MCF 10A (cell line): ENCODE measurements at places on chromosomes 4 and X. TPM values are rescaled to one million over a fixed set of nuclear protein-coding genes. Genes with fewer than 3 reads are reported as not detected.

DNA sequence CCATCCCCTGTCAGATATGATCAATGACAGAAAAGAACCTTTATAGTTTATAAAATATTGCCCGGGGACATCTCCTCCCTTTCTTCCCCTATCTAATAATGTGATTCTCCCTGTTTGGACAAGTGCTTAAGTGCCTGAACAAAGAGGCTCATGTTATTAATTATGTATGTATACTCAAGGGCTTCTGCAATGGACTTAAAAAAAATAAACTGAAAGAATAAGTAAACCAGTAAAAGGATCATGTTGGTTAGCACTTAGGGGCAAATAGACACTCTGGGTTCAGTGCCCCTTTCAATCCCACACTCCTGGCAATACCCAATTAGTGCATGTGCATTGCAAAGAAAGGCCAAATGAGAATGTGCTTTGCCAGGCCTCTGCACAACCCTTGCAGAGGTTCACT, 30.7 kb upstream of the RPS6KA6 start:
- H3K4me1 ChIP-seq, result peaks cover 6% of the 10 kb centered on the region
- H3K4me3 ChIP-seq, result no peak overlapping the region
- H3K36me3 ChIP-seq, result no peaks in the 10 kb centered on the region

DNA sequence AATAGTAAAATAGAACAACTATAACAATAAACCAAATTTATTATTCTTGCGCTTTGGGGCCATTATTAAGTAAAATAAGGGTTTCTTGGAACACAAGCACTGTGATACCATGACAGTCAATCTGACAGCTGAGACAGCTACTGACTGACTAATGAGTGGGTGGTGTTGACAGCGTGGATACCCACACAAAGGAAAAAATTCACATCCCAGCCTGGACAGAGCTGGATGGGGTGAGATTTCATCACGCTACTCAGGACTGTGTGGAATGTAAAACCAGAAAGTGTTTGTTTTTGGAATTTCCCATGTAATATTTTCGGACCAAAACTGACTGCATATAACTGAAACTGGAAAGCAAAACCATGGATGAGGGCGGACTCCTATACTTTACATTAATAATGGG, 48.8 kb downstream of the IGFBP7 start:
- no peaks in the 10 kb centered on the region for H3K27me3 ChIP-seq
- no peak for DNase-seq
- no peak overlapping the region for H3K27ac ChIP-seq
- no peak overlapping the region for H3K4me3 ChIP-seq

DNA sequence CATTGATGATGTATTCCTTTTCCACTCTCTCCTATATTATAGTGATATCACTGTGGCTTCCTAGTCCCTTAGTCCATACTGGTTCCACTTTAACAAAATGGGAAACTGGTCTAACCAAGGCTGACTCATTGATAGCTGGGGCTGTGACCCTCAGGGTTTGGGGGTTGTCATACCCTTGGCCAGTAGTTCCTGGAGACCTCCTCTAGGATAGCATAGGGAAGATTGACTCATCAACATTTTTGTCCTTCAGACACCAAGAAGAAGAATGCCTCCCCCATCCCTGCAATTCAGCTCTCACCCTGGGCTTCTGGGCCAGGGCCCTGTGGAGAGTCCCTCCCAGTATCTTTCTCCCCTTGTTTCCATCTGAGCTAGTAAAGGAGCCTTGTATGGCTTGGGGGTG, 68.8 kb upstream of the PRPS1 start:
- peaks cover 71% of the 10 kb centered on the region for H3K27me3 ChIP-seq
- H3K27ac ChIP-seq, result no peak overlapping the region
- no peaks in the 10 kb centered on the region for H3K36me3 ChIP-seq
- H3K4me3 ChIP-seq, result no peak overlapping the region

DNA sequence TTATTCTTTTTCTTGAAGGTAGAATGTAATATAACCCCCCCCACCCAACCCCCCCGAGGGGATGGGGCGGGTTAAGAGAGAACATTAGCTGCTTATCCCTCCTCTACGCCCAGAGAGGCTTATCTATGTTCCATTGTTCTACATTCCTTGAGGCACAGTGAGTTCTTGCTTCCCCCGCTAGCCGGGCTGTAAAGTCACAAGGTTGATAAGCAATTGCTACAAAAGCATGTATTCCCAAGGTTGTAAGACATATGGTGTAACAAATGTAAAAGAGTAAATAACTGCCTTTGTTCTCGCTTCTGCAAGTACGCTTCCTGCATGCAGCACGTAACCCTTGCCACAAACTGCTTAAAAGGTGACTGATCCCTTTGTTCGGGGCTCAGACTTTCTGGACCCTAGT, 8.2 kb downstream of the DCAF8L2 start:
- H3K36me3 ChIP-seq, result no peaks in the 10 kb centered on the region
- H3K27ac ChIP-seq, result no peak overlapping the region
- H3K4me1 ChIP-seq, result no peaks in the 10 kb centered on the region
- H3K27me3 ChIP-seq, result no peaks in the 10 kb centered on the region

HMX1 gene
- not detected in 2 replicates for total RNA-seq

PABPC4L gene
- total RNA-seq, result 0.25 and 0.28 TPM in 2 replicates
